ENCODE measurements at places on chromosomes 13 and 19.

DNA sequence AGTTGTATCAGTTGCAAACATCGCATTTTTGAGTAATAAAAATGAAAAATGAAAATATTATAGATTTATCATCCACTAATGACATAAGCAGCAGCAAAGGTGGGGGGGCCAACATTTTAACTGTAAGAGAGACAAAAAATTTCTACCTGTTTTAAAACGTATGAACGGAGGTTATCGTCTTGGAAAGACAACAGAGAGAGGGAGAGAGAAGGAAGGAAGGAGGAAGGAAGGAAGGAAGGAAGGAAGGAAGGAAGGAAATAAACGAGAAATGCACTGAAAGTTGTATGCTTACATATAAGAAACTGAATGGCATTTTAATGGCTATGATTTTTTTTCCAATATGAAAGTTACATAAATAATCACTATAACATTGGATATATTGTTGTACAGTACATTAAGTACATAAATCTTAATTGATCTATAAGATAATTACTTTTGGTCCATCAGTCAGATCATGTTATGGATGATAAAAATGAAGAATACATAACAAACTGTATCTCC lies 862.8 kb upstream of the SLITRK1 start:
- no peak for DNase-seq

- DNase-seq: no peak
Measured at GRCh38 chr13:33051632-33052031, 35.4 kb downstream of the KL start.

DNA sequence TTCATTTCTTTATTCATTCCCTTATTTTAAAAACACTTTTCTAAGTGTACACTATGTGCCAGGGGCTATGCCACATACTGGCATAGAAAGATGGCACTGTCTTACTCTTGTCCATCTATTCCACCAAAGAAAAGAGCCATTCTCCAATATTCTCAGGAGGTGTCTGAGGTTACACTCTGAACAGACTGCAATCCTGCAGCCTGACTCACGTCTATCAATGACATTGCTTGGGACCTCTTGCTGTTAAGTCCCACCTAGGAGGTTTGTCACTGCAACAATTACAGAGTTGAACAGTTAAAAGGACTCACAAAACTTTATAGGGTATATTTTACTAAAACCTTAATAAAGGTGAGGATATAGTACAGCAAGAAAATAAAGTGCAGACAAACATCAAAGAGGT lies 512.9 kb upstream of the HTR2A start:
- DNase-seq: no peak

GRCh38 chr13:21476893-21477472 lies 17.9 kb upstream of the ZDHHC20 start:
- peak; percentile 60 for DNase-seq

DNA sequence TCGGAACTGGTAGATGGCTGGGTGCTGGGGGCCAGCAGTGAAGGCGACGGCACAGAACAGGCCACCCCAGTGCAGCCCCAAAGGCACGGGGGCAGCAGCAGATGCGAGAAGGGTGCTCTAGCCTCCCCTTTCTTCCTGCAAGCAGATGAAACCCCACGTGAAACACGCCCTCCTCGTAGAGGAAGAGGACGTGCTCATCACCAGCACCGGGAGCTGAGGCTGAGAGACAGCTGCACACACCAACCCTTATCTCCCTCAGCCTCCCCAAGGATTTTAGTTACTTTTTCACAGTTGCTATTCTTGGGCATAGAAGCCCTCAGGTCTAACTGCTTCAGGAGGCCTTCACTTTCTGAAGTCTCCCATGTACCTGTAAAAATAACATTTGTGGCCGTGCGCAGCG lies 11.9 kb downstream of the ZNF787 start:
- DNase-seq: no peak

DNA sequence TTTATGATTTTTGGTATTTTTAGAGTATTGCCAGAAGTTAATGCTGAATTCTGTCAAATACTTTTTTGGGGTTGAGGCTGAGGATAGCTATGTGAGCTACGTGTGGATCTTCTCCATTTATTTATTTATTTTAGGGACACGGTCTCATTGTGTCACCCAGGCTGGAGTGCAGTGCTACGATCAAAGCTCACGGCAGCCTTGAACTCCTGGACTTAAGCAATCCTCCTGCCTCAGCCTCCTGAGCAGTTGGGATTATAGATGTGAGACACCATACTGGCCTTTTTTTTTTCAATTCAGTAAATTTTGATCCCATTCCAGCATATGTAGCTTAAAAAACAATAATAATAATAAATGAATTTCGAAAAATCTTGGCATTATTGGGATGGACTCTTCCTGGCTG lies 21.1 kb downstream of the ING1 start:
- no peak for DNase-seq

GRCh38 chr13:109785141-109785891 lies 1.1 kb downstream of the IRS2 start:
- no peak for DNase-seq

DNA sequence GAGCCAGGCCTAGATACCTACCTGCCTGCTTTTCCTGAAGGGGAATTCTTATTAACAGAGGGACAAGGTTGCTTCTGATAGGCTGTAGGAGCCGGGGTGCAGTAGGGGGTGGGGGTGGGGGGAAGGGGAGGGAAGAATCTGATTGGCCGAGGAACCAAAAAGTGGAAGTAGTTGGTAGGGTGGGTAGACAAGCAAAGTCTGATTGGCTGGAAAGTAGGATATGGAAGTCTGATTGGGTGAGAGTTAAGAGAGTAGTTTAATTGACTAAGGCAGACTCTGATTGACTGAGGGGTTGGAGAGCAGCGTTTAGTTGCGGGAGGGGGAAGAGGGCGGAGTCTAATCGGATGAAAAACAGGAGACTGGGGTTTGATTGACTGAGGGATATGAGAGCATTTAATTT lies 9.4 kb upstream of the CYP4F22 start:
- DNase-seq: no peak

DNA sequence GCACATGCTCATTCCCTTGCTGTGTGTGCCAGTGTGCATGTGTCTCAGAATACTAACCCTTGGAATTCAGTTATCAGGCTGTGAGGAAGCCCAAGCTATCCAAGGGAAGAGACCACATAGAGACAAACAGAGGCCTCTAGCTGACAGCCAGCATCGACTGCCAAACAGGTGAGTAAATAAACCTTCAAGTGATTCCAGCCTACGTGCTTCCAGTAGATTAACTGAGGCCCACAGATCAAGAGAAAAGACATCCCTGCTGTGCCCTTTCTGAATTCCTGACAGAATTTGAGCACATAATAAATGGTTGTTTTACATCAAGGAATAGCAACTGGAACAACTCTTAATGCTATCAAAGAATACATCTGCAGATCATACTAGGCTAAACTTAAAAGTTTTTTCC lies 17.5 kb downstream of the ZC3H13 start:
- DNase-seq: no peak

- DNase-seq: no peak
Measured at GRCh38 chr13:31372454-31372853, 172.7 kb downstream of the B3GLCT start.

DNA sequence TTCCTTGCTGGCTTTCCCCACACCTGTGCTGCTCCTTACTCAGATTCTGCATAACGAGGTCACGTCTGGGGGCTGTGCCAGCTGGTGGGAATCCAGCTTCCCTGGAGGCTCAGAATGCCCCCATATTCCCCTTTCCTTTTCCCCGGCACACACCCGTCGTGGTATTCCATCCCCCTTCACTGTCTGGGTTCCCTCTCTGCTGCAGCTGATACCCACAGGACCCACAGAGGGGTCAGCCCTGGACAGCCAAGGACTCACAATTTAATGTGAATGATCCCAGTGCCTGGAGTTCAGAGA lies 4.2 kb upstream of the MYH14 start:
- no peak for DNase-seq

DNA sequence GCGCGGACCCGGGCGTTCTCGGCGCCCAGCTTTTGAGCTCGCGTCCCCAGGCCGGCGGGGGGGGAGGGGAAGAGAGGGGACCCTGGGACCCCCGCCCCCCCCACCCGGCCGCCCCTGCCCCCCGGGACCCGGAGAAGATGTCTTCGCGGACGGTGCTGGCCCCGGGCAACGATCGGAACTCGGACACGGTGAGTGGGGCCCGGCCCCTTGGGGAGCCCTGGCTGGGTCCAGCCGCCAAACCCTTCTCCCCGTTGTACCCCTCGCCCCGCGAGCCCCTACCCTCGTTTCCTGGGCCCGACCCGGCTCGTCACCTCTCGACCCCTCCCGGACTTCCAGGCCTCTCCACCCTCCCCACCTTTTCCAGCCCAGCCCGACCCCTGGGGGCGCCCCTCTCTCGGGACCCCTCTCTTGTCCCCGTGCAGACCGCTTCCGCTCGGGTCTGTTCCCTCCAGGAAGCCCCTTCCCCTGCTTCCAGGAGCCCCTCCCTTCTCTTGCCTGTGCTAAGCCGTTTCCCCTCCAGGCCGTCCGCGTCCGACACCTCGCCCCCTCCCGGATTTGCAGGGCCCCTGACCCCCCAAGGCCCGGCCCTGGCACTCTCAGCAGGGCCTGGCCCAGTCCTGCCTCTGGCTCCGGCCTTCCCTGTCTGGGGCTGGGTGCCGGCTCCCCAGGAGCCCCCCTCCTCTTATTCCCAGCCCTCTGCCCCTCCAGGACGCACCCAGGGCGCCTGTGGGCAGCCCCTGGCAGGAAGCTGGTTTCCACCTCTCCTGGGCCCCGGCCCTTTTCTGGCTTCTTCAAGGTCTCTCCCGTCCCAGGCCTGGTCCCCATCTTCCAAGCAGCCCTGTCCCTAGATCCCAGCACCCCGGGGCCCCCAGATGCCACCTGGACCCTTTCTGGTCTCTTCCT lies 632 bp downstream of the MARK4 start:
- no peak for DNase-seq

DNA sequence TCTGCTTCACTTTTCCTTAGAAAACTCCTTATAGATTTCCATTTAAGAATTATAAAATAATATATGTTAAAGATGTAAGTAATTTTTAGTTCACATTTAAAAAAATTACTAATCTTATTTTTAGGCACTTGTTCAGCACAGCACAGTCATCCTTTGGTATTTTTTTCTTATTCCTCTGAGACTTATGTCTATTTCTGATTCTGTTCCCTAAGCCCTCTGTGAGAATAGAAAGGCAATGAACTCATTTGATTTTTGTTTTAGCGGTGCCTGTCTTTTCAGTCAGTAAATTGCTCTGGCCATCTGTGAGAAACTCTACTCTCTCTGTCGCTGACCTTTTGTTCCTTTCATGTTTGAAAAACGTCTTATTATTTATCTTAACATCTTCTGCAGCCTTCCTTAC lies 168.1 kb downstream of the PCDH17 start:
- DNase-seq: no peak

DNA sequence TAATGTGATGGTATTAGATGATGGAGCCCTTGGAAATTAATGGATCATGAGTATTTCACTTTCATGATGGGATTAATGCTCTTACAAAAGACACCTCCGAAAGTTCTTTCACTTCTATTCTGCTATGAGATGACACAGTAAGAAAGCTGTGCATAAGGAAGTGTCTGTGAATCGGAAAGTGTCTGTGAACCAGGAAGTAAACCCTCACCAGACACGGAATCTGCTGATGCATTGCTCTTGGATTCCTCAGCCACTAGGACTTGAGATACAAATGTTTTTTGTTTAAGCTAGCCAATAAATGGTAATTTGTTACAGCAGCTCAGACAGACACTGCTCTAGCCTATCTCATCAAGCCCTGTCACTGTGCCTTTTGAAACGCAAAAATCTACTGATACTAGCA lies 440.4 kb upstream of the PRR20A start:
- no peak for DNase-seq

GRCh38 chr19:58227964-58228584 lies 640 bp upstream of the ZNF544 start:
- DNase-seq: no peak

DNA sequence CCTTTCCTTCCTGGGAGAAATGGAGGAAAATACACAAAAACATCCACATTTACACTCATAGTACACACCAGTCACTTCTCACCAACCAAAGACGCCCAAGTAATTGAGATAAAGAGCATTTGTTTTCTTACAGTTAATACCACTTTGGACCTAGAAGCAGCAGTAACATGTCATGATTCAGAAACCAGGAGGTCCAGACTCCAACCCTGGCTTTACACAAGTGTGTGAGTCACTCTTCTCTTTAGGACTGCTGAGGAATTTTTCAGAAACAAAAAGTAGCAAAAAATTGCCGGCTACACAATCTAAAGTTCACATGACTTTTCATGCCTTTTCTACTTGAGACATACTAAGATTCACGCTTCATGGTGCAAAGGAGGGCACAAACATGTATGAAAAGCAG lies 42.1 kb downstream of the TUBGCP3 start:
- DNase-seq: no peak

DNA sequence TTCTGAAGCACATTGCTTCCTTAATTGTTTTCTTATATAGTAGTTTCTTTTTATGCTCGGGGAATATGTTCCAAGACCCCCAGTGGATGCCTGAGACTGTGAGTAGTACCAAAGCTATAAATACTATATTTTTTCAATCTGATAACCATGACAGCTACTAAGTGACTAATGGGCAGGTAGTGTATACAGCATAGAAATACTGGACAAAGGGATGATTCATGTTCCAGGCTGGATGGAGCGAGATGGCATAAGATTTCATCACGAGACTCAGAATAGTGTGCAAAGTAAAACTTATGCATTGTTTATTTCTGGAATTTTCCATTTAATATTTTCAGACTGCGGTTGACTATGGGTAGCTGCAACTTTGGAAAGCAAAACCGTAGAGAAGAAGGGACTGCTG lies 47.9 kb upstream of the OLFM4 start:
- DNase-seq: no peak

- no peak for DNase-seq
Measured at GRCh38 chr19:42178791-42179674, 38.4 kb downstream of the DEDD2 start.

GRCh38 chr19:14673088-14673487 lies 1.6 kb downstream of the ADGRE3 start:
- DNase-seq: no peak

- DNase-seq: no peak
Measured at GRCh38 chr19:3145909-3146676, 10.3 kb downstream of the GNA15 start.

GRCh38 chr19:35908010-35908441 lies at the start of gene TYROBP:
Gene TYROBP, minus strand, starts transcription at chr19:35908295. Its CDS starts 67 bp downstream, at chr19:35908228.
- DNase-seq: no peak

DNA sequence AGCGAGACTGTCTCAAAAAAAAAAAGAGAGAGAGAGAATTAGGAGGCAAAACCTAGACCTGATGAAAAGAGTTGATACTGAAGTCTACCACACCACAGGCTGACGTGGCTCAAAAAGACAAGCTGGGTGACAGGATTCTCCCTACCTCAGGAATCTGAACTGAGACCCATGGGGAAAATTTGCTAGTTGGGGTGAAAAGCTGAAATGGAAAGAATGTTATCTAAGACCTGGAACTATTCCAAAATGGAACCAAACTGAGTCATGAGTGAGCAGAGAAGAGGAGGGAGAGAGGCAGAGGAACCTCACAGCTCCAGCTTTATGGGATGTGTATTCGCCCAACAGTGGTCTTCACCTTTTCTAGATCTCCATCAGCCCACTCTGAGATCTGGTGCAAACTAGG lies 11.7 kb downstream of the SMG9 start:
- DNase-seq: no peak

Data from stimulated activated CD8-positive, alpha-beta memory T cell treated with anti-CD3 and anti-CD28 coated beads, Interleukin-12 subunit alpha, Interleukin-12 subunit beta, amount 100 ng/mL, for 4 hours (primary cell).